ENCODE measurements at places on chromosomes 1 and 21. TPM values are rescaled to one million over a fixed set of nuclear protein-coding genes. Genes with fewer than 3 reads are reported as not detected.

Gene OR2AK2
- total RNA-seq: not detected

Gene SPTA1
- 0.20 TPM for total RNA-seq

Gene PRELP
- total RNA-seq: not detected

Gene PSMD4
- total RNA-seq: 200 TPM

Gene ABCG1
- 13.3 TPM for total RNA-seq

Gene ASCL5
- total RNA-seq: not detected

Gene DISP3
- not detected for total RNA-seq

Gene SNIP1
- total RNA-seq: 7.9 TPM

Gene FCMR
- total RNA-seq: not detected

Gene PAX7
- not detected for total RNA-seq

Gene SYPL2
- total RNA-seq: 0.05 TPM

Gene PRAMEF6
- not detected for total RNA-seq

Gene RNF186
- not detected for total RNA-seq

Gene CTSS
- 80.2 TPM for total RNA-seq

Gene TMEM82
- not detected for total RNA-seq

Gene LORICRIN
- total RNA-seq: not detected

Gene UMODL1
- total RNA-seq: not detected

Gene PCBP3
- not detected for total RNA-seq

Gene HAO2
- not detected for total RNA-seq

Gene PDE4B
- 29.9 TPM for total RNA-seq

Gene KRTAP21-2
- not detected for total RNA-seq

Gene S100A5
- total RNA-seq: not detected

Gene TBX19
- total RNA-seq: 0.69 TPM

Gene CAMSAP2
- 15.3 TPM for total RNA-seq

Gene SLC25A34
- total RNA-seq: 0.05 TPM

Gene RPTN
- total RNA-seq: not detected

Gene S100A4
- 2.8 TPM for total RNA-seq

Gene PROX1
- total RNA-seq: 4.6 TPM

Gene ATP6V1G3
- not detected for total RNA-seq

Gene KCNN3
- total RNA-seq: 0.64 TPM

Measured in mammary microvascular endothelial cell (primary cell).